Activated CD4-positive, alpha-beta T cell treated with anti-CD3 and anti-CD28 coated beads, Interleukin-2, amount 50 U/mL, for 4 hours (primary cell): ENCODE measurements at places on chromosomes 1 and 21.

GRCh38 chr1:62304515-62304914 lies 14.7 kb downstream of the KANK4 start:
- DNase-seq = no peak

GRCh38 chr1:35866991-35867390 lies 16.0 kb upstream of the AGO1 start:
- no peak for DNase-seq

- DNase-seq = no peak
Observed at GRCh38 chr1:151128800-151129199, 17.6 kb downstream of the SEMA6C start.

DNA sequence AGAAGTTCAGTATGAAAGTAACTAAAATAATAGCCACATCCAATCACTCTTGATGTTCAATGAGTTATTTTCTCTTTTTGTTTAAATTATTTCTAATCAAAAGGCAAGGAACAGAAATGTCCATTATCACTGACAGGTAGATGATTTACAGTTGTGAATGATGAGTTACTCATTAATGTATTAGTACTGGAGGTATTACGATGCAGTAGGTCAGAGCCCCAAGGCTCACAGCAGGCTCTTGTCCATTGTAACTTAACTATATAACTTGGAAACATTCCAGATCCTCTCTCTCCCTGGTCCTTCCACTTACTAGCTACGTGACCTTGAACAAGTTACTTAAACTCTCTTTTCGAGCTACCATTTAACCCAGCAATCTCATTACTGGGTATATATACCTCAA lies 39.5 kb downstream of the CRB1 start:
- no peak for DNase-seq

- DNase-seq = no peak
Observed at GRCh38 chr1:8693107-8693506, 124.3 kb downstream of the RERE start.

- DNase-seq = no peak
Observed at GRCh38 chr1:44785501-44786137, 2.4 kb downstream of the BEST4 start.

DNA sequence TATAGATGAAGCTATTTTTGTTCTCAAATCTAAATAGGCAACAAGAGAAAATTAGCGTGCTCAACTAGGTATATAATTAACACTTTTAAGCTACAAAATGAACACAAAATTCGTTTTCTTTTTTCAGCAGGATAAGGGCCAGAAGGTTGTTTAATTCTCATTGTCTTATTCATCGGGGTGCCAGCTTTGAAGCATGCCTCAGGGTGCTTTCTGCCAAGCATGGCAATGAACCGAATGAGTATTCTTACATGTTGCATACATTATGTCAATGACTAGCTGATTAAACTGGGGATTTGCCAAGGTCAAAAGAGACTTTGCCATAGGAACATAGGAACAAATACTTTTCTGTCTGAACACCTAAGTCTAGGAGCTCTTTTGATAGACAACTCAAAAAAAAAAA lies 102.0 kb upstream of the MAP1LC3C start:
- DNase-seq = no peak

DNA sequence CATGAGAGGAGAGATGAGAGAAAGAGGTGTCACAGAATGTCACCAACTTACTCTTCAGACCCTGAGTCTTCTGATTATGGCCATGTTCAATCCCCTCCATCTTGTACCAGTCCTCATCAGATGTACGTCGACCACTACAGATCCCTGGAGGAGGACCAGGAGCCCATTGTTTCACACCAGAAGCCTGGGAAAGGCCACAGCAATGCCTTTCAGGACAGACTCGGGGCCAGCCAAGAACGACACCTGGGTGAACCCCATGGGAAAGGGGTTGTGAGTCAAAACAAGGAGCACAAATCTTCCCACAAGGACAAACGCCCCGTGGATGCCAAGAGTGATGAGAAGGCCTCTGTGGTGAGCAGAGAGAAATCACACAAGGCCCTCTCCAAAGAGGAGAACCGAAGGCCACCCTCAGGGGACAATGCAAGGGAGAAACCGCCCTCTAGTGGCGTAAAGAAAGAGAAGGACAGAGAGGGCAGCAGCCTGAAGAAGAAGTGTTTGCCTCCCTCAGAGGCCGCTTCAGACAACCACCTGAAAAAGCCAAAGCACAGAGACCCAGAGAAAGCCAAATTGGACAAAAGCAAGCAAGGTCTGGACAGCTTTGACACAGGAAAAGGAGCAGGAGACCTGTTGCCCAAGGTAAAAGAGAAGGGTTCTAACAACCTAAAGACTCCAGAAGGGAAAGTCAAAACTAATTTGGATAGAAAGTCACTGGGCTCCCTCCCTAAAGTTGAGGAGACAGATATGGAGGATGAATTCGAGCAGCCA lies 8.0 kb downstream of the ELOA start:
- peak; percentile 15 for DNase-seq

GRCh38 chr1:151563376-151563775 lies 23.3 kb downstream of the TUFT1 start:
- no peak for DNase-seq

DNA sequence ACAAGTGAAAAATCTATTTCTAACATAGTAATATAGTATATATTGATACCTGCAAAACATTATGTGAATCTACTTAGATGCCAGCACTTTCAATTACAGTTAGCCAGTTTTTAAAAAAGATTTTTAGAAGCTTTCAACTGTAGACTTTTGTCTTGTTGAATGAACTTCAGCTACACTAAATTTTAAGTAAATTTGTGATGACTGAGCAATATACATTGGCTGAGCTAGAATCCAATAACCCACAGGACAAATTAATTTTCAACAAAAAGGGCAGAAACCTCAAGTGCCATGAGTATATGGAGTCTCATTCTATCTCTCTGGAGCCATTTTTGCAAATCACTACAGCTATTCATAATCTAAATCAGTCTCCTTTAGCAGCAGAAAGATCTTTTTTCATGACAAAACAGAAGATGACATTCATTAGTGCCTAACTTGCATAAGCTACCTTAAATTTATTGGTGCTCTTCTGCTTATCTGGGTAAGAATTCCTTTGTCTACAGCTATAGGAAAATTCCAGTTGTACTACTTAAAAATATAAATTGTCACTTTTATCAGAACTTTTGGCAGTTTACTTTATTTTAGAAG lies 100.3 kb downstream of the ATG4C start:
- no peak for DNase-seq

GRCh38 chr1:204286831-204287421 lies 72.8 kb downstream of the PLEKHA6 start:
- peak; percentile 14 for DNase-seq

DNA sequence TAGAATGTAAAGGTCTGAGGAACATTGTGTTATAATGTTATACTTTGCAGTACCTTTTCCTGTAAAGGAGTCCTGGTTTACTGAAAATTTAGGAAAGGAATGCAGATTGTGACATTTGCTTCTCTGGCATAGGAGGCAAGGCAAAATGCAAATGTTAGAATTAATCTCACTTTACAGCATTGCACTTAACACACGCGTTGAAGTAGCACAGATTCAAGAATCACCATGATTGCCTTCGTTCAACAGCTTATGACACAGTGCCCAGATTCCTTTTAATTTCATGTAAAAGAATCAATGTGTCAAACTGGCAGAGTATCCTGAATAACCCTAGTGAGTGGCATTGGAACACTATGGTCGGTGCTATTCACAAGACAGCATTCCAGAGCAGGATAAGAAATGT lies 47.4 kb downstream of the RGS7 start:
- no peak for DNase-seq

DNA sequence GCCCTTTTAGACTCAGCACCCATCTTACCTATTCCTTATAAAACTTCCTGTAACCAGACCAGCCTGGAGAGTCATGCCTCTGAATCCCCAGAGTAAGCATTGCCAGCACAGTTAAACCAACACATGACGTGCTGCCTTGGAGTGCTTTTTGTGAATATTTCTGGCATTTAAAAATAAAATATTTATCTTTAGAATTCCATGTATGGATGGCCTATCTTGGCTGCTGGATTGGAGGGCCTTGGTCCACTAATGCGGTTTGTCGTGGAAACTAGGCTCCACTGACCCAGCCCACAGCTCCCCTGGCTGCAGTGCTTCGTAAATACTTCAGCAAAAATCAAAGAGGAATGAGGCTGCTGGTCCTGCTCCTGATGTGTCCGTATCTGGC lies 17.5 kb downstream of the MTARC1 start:
- no peak for DNase-seq

DNA sequence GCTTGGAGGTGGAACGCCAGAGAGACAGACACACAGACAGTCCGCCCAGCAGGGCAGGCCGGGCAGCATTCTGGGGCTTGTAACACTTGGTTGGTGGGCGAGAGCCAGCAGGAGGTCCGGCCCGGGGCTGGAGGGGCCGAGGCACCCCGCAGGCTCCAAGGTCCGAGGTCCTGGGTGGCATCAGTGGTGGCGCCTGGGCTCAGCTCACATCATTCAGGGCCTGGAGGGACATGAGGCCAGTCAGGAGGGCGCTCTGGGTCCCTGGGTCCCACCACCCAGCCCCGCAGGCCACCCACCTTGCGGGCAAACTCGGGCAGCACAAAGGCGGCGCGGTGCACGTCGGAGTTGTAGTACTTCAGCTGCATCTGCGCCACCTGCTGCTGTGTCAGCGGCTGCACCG lies 5.2 kb downstream of the SRM start:
- no peak for DNase-seq

DNA sequence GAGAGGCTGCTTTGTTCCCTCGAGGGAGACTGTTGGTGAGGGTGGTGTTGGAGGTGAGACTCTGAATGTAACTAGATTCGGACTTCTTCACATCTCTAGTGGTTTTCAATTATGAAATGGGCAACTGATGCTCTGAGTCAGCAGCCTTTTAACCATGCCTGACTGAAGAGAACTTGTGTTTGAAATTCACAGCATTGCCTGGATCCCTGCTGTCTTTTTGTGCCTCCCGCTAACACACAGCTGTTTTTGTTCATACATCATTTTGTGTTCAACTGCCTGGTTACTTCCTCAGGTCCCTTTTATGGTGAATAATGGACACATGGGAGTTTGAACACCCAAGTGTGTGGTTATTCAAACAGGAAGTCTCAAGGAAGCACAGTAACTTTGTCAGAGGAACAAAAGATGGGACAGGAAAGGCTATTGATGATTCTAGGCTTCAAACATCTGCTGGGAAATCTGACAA lies 16.8 kb downstream of the LAMC1 start:
- DNase-seq = no peak

DNA sequence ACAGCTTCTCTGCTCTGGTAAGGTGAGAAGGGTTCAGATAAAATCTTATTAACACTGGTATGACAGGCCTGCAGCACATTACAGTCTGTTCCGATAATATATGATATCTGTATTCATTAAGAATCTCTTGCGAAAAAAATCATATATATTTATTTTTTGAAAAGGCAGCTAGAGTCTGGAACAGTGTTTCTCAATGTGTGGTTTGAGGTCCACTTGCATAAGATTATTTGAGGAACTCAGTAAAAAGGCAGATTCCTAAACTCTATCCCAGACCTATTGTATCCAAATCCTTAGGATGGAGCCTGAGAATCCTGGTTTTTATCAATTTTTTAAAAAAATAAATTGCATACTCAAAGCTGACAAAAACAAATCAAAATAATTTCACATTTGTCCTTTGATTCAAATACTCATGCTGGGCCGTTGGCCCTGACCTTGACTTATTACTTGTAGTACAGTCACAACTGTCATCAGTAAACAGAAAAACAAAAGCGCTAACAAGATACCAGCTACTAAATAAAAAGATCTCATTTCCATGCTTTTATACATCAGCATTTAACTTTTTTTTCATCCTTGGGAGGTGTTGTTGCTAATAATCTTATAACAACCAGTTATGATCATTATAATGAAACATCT lies 60.6 kb downstream of the RGS2 start:
- DNase-seq = no peak

GRCh38 chr1:42937141-42937696 lies 21.4 kb downstream of the SLC2A1 start:
- no peak for DNase-seq

- no peak for DNase-seq
Observed at GRCh38 chr1:234509457-234510328, 30.7 kb upstream of the TARBP1 start.

DNA sequence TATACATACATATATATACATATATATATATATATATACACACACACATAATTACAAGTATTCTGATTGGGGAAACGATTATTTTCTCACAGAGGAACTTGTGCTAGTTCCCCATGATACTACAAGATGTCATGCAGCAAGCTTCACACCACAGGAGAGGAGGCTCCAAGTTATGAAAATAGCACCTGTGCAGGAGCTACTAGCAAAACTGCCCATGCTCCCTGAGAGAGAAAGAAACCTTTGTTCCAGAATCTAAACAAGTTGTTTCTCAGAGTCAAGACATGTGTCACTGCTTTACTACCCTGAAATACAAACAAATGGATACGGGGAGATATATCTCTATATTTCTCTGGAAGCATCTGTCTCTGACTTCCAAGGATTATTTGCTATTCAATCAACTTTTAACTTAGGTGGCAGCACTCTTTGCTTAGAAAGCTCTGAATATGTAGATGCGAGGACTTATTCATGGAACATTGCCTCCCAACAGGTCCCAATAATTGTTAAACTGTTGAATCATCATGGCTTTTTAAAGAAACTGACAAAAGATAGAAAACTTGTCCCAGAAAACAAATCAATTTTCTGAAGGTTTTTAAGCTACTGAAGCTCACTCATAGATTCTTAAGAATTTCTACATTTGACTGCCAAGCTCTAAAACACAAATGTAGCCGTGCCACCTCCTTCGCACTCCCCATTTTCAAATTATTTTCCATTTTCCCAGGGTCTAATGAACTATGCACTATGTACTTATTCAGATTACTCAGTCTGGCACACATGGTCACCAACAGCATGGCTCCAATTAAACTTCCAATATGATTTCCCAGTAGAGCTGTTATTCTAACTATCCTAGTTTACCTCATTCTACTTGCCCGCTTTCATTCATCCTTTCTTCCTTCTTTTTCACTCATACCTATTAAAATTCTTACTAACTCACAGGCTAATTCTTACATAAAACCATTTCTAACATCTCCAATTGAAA lies 929.1 kb downstream of the LTN1 start:
- no peak for DNase-seq

GRCh38 chr1:208219098-208219658 lies 25.0 kb downstream of the PLXNA2 start:
- no peak for DNase-seq

GRCh38 chr1:240128366-240128765 lies 36.7 kb downstream of the FMN2 start:
- DNase-seq = no peak

DNA sequence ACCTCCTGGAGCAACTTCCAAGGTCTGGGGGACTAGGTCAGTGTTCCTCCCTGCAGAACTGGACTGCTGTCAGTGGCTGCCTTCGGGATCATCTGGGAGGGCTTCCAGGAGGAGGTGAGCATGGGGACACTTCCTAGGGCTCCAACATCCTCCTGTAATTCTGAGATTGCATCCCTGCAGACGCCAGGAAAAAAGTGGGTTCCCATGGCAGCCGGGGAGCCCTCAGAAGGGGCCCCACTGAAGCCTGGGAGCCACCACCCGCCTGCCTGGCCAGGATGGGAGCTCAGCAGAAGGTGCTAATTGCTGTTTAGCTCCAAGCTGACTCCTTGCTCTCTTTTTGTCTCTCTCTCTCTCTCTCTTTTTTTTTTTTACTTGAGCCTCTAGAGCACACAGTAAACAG lies 16.1 kb upstream of the ARF1 start:
- no peak for DNase-seq

GRCh38 chr1:184788970-184789369 lies 34.3 kb upstream of the EDEM3 start:
- no peak for DNase-seq
